ENCODE measurements at places on chromosomes 5 and 9.

- no peak for DNase-seq
Measured at GRCh38 chr9:80094176-80094771, 522.5 kb downstream of the TLE4 start.

DNA sequence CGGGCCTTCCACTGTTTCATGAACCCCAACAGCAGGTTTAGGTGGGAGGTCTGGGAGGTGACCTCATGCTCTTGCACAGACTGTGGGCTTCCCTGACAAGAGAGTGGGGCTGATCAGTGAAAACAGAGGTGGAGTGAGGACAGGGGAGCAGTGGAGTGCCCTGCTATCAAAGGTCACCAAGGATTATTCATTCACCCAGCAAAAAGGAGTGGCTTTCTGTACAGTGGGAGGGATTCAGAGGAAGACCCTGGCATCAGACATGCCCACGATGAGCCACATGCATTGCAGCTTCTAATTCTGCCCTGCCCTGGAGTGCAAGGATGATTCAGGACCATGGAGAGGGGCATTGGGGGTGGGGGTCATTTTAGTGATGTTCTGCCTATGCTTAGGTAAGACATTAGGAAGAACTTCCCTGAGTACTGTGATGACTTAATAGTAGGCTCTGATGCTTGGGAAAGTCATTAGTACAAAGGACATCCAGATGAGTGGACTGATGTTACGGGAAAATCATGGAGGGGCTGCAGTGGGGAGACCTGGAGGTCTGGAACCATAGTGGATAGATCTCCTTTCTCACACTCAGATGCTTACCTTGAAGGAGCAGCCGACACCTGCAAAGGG is 12.8 kb downstream of the TRAF1 start:
- no peak for DNase-seq

GRCh38 chr9:122865300-122865699 is 36.9 kb upstream of the PDCL start:
- DNase-seq = no peak

- DNase-seq = no peak
Measured at GRCh38 chr9:118455788-118456187, 751.6 kb downstream of the TLR4 start.

DNA sequence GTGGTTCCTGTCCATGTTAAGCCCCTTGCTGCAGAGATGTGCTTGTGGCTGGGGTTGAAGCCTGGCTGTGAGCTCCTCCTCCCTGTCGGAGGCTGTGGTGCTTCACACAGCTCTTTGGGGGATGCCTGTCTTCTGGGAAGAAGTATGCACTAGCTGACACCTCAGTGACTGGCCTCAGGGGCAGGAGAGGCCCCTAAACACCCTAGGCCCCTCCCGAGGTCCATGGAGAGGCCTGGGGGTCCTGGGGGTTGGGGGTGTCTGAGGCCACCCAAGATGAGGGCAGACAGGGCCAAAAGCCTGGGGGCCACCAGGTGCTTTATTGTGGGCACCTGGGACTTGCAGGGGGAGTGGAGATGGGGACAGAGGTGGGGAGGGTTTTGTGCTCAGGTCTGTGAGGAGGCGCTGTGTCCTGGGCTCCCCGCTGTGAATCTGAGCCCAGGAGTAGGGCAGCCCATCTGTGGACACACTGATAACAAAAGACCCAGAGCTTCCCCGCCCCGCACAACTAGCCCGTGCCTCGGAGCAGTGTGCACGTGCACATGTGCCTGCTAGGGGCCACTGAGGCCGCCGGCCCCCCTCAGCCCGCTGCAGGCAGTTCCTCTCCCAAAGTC is 92.0 kb downstream of the PHF2 start:
- DNase-seq = peak; percentile 40

GRCh38 chr9:132090771-132091170 is 11.1 kb upstream of the MED27 start:
- no peak for DNase-seq

GRCh38 chr5:83785176-83785668 is 64.6 kb upstream of the HAPLN1 start:
- DNase-seq = no peak

- DNase-seq = peak; percentile 20
Measured at GRCh38 chr9:134564431-134565170, 77.0 kb upstream of the COL5A1 start.

GRCh38 chr9:107784235-107784958 is 294.8 kb upstream of the KLF4 start:
- DNase-seq = no peak

DNA sequence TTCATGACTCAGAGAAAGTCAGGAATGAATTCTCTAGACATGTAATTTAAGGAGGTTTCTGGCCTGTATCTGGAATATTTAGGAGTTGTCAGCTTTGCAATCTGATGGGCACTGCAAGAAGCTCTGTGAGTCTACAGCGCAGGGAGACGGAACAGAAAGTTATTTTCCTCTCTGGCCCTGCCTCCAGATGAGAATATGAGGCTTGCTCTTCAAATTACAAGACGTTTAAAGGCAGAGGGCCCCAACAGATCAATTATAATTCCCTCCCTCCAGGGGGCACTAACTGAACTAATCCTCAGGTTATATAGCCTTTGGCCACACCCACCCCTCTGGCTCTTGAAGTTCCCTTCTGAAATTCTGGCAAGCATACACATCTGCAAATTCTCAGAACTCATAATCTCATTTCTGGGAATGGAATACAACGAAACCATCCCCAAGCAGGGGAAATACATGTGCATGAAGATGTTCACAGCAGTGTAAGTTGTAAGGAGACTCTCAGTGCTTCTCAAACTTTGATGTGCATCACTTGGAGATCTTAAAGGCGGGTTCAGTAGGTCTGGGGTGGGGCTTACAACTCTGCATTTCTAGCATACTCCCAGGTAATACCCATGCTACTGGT is 307.6 kb downstream of the CWC27 start:
- peak; percentile 54 for DNase-seq
